ENCODE measurements at places on chromosomes 3 and 15.

DNA sequence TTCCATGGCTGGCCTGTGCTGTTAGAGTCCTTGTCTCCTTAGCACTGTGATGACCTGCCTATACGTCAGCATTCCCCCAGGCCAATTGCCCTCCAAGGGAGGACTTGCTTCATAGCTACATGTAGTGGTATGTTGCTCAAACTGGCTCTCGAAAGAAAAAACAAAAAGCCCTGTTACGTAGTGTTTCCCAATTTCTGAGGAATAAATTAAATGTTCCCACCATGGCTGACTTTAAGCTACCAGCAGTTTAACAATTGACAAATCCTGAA, 54.6 kb downstream of the WNT7A start:
- DNase-seq = no peak

GRCh38 chr3:12356175-12356574, 67.3 kb downstream of the PPARG start:
- DNase-seq = no peak

- no peak for DNase-seq
Measured at GRCh38 chr3:138389841-138390581, 41.6 kb downstream of the MRAS start.

GRCh38 chr3:39401983-39402382, 4.5 kb upstream of the RPSA start:
- DNase-seq = no peak

GRCh38 chr15:51252671-51253070, 85.7 kb downstream of the CYP19A1 start:
- no peak for DNase-seq

DNA sequence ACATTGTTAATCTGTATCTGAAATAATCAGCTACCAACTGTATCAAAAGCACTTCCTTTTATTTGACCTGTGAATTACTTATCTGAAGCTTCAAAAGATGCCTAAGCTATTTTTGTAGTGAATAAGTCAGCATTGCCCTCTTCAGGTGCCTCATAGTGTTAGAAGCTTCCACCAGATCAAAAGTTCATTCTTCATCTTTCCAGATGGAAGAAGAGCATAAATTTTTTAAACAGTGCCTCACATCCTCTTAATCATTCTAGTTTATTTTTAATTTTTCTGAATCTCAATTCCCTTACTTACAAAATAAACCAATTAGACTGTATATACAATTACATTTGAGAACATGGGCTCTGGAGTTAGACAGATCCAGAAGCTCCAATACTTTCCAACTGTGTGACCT, 65.0 kb downstream of the MYO5A start:
- DNase-seq = no peak

- no peak for DNase-seq
Measured at GRCh38 chr15:84400820-84401219, 165.2 kb downstream of the GOLGA6L4 start.

DNA sequence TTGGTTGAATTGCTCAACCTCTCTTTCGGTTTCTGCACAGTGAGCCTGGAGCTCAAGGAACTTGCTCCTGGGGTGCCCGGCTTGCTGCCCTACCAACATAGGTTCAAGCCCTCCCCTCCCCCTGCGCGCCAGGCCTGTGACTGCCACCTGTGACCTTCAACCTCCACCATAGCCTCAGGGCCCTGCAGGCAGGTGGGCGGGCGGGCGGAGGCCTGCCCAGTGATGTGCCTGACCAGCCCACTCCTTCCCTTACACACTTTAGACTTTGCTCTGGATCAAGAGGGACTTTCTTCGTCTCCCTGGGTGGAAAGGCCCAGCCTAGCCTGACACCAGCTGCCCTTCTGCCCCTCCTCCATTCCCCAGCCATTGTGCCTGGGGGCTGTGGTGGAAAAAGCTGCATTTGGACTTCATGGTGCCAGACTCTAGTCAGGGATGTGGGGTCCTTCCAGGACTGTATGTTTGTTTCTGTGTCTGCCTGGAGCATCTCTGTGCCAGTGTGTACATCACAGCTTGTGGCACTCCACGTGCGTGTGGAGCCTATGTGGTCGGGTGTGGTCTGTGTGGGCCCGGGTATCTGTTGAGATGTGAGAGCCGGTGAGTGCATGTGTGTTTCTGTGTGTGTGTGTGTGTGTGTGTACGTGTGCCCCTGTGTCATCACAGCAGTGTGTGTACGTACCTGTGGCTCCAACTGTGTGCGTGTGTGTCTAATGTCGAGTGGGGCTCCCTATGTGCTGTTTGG, 9.5 kb downstream of the PRKCD start:
- no peak for DNase-seq

DNA sequence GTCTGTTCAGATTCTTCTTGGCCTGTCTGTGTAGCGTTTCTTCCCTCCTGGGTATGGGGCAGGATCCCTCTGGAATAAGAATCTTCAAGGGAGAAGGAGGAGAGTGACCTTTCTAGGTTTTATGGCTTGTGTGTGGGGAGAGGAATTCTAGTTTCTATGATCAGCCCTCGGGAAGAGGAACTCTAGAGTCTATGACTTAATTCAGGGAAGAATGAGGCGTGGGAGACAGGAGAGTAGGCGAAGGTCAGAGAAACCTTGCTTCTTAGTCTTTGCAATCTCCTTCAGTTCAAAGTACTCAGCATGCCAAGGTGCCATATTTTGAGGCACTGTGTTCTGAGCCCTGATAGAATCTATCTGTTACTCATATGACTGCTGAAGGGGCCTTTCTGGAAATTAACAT, 99.2 kb upstream of the C3orf80 start:
- no peak for DNase-seq

- no peak for DNase-seq
Measured at GRCh38 chr3:144549166-144549565, 577.5 kb downstream of the DIPK2A start.

DNA sequence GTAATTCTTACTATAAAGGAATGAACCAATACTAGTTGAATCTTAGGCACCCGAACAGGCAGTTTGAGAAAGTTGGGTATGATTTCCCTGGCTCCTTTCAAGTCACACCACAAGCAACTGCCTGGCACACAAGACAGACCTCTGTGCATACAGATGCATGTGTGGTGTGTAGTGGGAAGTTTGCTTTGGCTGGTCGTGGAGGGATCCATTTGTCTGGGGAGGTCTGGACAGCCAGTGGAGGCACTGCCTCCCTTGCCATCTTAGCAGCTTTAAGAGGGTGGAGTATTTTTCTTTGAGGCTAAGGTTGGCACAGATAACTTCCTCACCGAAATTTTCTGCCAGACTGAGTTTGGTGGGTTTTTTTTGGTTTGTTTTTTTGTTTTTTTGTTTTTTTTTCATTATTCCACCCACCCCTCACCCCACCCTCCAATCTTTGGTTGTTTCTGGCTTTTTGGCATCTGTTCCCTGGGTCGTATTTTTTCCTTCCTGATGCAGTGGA, 97.1 kb downstream of the TMEM212 start:
- DNase-seq = no peak

GRCh38 chr15:94175420-94175819, 55.9 kb upstream of the MCTP2 start:
- DNase-seq = no peak

GRCh38 chr15:93414576-93415231, 325.7 kb upstream of the RGMA start:
- no peak for DNase-seq

DNA sequence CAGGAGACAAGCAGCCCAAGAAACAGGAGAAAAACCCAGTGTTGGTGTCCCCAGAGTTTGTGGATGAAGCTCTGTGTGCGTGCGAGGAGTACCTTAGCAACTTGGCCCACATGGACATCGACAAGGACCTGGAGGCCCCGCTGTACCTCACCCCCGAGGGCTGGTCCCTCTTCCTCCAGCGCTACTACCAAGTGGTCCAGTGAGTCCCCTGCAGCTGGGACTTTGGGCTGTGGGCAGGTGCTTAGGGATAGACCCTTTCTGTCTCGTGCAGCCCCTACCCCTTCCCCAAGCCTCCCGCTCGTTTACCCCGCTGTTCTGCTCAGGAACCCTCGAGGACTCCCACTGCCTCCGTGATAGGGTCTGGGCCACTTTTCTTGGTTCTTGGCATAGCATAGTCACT, 10.5 kb downstream of the TTLL3 start:
- no peak for DNase-seq

DNA sequence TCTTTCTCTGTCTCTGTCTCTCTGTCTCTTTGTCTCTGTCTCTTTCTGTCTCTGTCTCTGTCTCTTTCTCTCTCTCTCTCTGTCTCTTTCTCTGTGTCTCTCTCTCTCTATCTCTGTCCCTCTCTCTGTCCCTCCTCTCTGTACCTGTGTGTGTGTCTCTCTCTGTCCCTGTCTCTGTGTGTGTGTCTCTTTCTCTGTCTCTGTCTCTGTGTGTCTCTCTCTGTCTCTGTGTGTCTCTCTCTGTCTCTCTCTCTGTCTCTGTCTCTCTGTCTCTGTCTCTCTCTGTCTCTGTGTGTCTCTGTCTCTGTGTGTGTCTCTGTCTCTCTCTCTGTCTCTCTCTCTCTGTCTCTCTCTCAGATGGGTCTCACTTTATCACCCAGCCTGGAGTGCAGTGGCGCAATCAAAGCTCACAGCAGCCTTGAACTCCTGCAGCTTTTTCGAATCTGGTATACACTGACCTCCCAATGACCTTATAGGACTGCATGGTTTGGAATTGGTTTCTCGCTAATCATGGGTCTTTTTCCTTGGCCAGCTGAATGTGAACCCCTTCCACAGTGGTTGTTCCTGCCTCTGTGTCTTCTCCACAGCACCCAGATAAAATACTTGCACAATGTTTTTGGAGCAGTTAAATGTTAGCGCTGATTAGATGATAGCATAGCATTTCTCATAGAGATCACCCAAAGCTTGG, 102.6 kb upstream of the KLHL25 start:
- no peak for DNase-seq

GRCh38 chr3:13767030-13767429, 112.8 kb downstream of the WNT7A start:
- DNase-seq = no peak

- DNase-seq = no peak
Measured at GRCh38 chr3:97967966-97968365, 4.3 kb downstream of the RIOX2 start.

DNA sequence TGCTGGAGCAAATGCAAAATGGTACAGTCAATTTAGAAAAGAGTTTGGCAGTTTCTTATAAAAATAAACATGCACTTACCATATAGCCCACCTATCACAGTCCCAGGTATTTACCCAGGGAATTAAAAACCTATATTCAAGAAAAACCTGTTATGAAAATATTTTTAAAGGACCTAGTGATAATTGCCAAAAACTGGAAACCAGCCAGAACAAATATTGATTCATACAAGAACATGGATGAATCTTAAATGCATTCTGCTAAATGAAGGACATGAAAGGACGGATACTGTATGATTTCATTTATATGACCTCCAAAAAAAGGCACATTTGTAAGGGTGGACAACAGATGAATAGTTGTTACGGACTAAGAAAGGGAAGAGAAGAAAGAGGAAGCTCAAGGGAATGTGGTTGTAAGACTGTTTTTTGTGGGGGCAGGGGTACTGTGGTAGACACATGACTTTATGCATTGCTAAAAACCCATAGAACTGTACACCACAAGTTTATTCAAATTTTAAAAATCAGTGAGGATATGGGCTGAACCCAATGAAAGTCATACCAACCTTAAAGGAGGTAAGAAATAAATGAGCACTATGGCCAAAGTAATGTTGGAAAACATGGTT, 61.0 kb downstream of the ZBBX start:
- DNase-seq = no peak

DNA sequence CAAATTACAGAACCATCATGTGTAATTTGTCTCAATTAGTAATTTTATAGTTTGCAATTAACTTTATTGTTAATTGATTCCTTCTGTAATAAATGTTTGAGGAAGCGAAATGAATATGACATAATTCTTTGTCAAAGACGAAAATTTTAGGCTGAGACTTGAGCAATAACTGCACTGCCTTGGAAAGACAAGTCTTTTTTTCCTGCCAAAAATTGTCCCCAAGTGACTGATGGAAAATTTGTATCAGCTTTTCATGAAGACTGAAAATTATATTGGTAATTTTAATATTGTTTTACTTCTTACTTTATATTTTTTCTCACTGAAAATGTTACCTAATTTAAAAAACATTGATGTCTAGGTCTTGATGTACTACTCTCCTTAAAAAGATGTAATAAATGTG, 622.6 kb downstream of the NLGN1 start:
- no peak for DNase-seq

DNA sequence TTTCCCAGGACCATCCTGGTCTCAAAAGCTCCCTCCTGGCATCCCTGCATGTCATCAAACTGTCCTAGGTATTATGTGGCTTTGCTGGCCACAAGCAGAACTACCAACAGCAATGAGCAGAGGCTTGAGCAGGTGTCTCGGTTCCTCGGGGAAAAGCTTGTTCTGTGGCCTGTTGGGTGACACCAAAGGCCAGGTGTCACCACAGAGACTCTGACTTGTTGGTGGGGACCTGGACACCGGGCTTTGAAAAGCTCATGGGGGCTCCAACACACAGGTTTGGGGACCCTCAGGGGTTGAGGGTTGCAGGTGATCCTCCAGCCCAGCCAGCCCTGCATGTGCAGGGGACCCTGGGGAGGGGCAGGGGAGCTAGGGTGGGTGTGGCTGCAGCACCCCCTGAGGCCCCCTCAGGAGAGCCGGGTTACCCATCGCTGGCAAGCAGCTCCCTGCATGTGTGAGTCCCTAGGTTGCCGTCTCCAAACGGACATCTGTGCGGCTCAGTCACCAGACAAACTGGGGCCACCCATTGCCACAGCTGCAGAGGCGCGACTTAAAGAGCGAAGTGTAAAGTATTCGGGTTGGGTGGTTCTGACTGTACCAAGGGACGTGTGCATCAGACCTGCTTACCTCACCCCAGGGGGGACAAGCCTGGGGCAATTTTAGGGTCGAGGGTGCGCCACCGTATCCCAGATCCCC, 140.1 kb downstream of the CHSY1 start:
- no peak for DNase-seq

- no peak for DNase-seq
Measured at GRCh38 chr3:42274266-42274665, 8.3 kb upstream of the CCK start.

GRCh38 chr3:45858809-45859543, 17.1 kb upstream of the LZTFL1 start:
- no peak for DNase-seq

- DNase-seq = no peak
Measured at GRCh38 chr3:11924518-11924917, 77.8 kb upstream of the TAMM41 start.

- DNase-seq = no peak
Measured at GRCh38 chr3:172848910-172849309, 98.4 kb downstream of the ECT2 start.

DNA sequence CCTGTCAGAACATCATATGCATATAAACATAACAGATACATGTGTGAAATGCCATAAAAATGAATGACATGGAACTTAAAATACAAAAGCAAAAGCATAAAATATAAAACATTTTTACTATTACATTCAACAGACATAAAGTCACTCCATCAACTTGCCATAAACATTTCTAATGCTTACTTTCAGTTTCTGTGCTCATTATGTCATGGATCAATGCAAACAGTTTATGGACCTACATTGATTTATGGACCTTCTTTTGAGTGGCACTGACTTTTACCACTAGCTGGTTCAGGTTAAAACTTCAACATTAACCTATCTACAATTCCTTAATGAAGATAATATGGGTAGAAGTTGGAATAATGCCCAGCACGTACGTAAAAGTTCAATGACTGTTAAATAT, 577.4 kb upstream of the LMCD1 start:
- no peak for DNase-seq

GRCh38 chr3:136954251-136954650, 3.5 kb upstream of the IL20RB start:
- no peak for DNase-seq

All from stimulated activated CD8-positive, alpha-beta memory T cell treated with anti-CD3 and anti-CD28 coated beads, Interleukin-7, amount 100 ng/mL, for 1 hour (primary cell).